ENCODE measurements at places on chromosomes 2 and 18.

GRCh38 chr2:660586-661359 is 16.4 kb downstream of the TMEM18 start:
- no peak for DNase-seq

GRCh38 chr2:56583796-56584315 is 400.1 kb downstream of the CCDC85A start:
- no peak for DNase-seq

DNA sequence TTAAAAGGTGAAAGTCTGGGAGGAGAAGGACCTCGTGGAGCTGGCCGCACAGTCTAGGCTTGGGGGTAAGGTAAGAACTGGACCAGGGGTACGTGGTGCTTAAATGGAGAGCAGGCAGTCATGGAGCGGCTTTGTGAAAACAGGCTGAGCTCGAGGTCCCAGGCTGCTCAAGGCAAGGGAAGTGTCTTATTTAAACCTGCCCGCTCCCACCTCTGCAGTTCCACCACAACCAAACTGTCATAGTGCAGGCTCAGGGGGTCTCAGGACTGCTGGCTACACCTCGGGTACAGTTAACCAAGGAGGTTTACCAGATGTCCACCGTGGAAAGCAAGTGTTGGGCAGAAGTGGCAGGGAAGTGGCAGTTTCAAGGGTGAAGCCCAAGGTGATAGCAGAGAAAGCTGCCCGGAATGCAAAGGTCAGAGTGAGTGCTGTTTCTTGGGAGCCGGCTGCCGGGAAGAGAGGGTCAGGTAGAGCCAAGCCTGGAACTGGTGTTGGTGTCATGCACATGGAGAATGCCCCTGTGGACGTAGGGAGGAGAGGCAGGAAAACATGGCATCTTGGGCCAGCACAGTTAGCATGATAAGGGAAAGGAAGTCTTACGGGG is 203.3 kb downstream of the GBX2 start:
- no peak for DNase-seq

DNA sequence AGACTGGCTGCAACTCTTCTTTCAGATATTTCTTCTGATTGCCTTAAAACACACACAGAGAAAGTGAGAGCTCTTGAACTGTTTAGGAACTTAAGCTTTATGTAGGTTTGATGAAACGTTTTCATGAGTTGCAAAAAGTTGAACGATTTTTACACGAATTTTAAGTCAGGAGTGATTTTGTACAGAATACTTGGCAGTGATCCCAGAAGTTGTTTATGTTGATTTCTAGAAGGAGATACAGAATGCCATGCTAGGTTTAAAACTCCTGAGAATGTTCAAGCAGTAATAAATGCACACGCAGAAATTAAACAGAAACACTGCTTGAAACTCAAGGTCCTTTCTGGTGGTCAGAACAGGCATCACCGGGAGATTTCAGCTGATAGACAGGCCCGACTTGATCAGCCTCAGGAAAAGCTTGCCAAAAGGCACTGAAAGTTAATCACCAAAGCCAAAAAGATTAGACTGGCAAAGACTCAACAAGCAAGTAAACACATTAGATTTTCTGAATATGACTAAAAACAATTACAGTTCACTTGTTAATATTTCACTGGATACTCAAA is 123.1 kb downstream of the SOCS6 start:
- DNase-seq, result no peak

GRCh38 chr18:61551586-61551985 is 218.4 kb downstream of the CDH20 start:
- DNase-seq, result no peak

- DNase-seq, result no peak
Observed at GRCh38 chr2:169034984-169035544, 3.9 kb upstream of the ABCB11 start.

GRCh38 chr2:70442301-70443077 is 111.1 kb downstream of the TGFA start:
- DNase-seq, result no peak

GRCh38 chr2:68284896-68285295 is 32.6 kb upstream of the PPP3R1 start:
- no peak for DNase-seq

DNA sequence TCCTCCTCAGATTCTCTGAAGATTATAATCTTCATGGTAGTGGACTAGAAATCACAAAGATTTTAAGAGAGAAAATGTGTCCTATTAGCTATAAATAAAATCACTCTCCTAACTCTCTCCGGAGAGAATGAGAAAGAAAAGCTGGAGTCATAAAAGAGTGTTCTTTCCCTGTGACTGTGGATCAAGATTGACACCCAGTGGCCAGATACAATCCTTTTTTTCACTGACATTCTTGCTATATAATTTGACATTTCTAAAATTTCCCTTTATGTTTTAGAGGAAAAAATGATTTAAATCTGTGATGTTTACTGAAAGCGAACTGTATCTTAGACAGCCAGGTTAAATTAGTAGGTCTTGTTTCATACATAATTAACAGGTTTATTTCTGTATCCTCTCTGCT is 35.4 kb upstream of the LRP2 start:
- DNase-seq, result no peak

All from stimulated activated CD4-positive, alpha-beta T cell treated with anti-CD3 and anti-CD28 coated beads, Interleukin-2, amount 100 ng/mL, for 4 hours (primary cell).